ENCODE measurements at places on chromosomes 6 and 20.

GRCh38 chr6:27694547-27694874 is 217.7 kb downstream of the OR2B2 start:
- no peak for DNase-seq

DNA sequence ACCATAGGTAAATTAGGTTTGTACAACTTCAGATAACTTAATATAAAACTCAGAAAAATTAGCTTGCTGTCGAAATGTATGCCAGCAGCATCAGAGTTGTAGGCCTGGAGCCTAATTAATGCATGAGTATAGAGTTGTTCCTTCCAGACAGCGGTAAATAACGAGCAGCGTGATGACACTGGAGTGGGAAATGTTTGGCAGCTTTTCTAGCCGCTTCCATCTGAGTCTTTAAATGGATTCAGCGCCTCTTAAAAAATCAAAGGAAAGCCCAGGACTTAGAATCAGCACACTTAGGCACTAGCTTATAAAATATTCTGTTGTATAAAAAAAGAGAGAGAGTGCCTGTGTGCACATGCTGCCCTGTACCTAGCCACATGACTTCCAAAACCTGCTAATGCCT is 43.7 kb upstream of the SYNJ2 start:
- no peak for DNase-seq

DNA sequence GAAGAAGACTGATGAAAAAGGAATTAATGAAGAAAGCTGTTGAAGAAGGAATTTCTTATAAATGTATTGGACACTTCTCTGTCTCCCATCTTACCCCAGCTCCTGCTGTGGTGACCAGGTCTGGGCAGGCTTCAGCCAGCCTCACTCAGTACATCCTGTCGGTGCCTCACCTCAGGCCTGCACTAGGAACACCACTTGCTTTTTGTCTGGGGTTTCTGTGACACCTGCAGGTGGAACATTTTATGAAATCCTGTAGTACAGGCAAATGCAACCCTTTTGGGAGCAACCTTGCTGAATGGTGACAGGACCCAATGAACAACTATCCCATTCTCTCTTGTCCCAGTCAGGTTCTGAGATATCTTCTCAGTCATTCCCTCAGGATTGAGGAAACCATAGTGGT is 129.7 kb downstream of the PRDM13 start:
- DNase-seq: no peak

GRCh38 chr6:167446971-167447370 is 122.1 kb downstream of the TTLL2 start:
- no peak for DNase-seq

DNA sequence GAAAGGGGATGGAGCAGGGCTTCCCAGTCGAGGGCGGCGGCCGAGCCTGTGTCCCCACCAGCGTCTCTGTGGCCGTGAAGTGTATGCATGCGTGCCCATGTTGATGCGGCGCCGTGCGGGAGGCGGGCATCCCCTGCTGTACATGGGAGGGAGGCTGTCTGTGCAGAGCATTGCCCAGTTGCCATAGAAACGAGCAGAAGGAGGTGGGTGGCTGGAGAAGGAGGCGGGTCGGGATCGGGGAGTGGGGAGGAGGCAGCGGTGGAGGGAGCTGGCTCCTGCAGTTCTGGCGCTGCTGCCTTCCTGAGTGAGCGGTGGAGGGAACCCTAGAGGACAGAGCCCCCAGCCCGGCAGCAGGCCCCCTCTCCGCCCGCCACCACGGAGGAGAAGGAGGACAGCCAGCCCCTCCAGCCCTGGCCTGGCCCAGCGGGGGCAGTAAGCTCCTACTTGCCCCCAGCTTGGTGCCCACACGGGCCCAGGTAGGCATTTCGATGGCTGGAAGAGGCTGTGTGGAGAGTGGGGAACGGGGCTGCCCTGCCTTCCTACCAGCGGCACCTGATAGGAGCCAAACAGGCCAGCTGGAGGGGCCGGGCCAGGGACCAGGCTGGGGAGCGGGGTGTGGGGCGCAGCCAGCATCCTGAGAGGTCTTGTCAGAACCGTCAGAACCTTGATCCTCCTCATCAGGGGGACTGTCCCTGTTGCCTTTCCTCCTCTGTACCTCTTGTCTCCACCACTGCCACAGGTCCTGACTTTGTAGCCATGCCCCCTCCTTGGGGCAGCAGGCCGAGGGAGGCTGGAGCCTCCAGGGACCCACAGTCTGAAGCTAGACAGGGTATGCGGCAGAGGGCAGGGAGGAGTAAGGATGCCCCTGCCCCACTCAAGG is 41.3 kb downstream of the SPDEF start:
- DNase-seq: no peak

GRCh38 chr20:16477632-16478031 is 95.6 kb downstream of the KIF16B start:
- DNase-seq: no peak

GRCh38 chr6:23620911-23621401 is 505.1 kb upstream of the NRSN1 start:
- no peak for DNase-seq

DNA sequence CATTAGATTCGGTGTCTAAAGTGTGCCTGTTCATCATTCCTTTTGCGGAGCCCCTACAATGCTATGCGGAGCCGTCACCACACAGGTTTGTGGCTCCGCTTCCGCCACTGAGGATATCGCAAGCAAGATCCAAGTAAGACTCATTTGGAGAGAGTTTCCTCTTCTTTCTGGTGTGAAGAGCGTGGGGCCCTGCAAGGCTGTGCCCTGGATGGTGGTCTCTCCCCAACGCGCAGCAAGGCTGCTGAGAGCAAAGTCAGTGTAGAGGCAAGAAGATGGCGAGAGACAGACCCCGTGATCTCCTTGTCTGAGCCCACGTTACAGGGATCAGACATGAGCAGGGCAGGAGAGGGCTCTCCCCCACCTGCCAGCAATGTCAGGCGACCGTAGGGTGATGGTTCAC is 96.3 kb upstream of the AFDN start:
- no peak for DNase-seq

GRCh38 chr20:46590443-46590842 is 40.0 kb upstream of the OCSTAMP start:
- no peak for DNase-seq

GRCh38 chr6:32876603-32877002 is 22.6 kb downstream of the PSMB9 start:
- DNase-seq: no peak

DNA sequence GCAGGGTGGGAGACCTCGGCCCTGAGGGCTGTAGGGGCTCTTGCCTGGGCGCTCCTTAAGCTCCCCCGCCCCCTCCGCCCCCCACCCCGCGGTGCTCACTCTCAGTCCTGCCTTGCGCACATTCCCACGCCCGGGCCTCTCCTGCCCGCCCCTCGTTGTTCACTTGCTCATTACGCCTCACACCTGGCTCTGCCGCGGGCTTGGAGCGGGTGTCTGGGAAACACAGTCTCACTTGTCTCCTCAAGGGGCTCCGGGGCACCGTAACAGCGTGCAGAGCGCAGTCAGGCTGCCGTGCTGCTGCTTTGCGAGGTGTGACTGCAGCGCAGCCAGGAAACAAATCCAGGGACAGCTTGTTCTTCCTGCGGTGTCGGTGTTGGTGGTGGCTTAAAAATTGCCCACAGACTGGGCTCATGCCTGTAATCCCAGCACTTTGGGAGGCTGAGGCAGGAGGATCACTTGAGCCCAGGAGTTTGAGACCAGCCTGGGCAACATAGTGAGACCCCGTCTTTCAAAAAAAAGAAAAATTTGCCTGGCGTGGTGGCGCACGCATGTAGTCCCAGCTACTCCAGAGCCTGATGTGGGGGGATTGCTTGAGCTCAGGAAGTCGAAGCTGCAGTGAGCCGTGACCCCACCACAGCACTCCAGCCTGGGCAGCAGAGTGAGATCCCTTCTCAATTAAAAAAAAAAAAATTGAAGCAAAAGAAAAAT is 4.6 kb downstream of the NPBWR2 start:
- DNase-seq: peak; percentile 18

DNA sequence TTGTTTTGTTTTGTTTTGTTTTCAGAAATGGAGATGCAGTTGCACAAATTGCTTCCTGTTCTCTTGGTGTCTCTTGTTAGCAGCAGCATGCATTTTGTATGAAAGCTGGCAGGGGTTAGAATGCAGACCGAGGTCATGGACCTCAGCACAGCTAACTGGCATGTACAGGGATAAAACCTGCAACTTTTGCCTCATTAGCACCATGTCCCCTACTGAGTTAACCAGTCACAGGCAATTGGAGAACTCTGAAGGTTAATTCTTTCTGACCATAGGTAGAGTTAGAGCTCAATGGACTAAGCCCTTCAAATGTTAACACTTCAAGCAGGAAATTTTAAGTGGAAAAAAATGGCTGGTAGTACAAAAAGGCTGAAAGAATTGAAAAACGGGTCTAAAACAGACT is 377.1 kb downstream of the ADGRB3 start:
- no peak for DNase-seq

GRCh38 chr6:157226761-157227160 is 96.6 kb downstream of the TMEM242 start:
- DNase-seq: no peak

DNA sequence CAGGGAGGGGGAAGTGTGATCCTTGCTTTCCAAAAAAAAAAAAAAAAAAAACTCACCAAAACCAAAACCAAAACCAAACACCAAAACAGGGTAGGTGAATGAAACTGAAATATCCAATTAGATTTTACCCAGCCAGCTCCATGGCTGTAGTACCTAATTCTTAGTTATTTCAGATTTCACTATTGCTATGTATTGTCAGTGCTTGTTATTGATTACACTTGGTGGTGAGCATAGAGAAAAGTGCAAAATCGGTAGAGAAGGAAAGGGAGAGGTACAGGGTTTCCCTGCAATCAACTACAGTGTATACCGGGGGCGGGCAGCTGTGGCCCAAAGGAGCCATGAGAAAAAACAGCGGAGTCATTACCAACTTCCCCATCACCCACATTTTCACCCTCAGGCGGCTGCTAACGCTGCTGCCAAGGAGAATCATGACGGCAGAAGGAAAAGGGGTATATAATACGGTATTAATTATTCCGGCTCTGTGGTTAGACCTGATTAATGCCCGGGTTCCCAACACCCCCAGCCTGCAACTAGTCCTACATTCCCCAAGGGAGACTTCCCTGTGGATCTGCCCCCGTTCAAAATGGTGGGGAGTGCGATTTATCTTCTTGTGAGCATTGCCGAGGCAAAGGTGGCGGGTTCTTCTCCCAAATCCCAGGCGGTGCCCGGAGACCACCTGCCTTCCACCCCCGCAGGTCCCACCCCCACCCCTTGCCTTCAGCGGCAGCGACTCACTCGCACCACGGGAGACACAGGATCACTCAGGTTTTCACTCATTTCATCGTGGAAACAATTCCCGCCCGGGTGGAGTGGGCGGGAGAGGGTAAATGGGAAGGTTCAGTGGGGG is at the start of gene C6orf62:
Gene C6orf62, minus strand, starts transcription at position 30 of the 847 bp plus-strand sequence. CDS start 486 bp downstream, outside the sequence.
- DNase-seq: peak; percentile 30

- no peak for DNase-seq
Measured at GRCh38 chr6:44451803-44452695, 64.5 kb downstream of the CDC5L start.

DNA sequence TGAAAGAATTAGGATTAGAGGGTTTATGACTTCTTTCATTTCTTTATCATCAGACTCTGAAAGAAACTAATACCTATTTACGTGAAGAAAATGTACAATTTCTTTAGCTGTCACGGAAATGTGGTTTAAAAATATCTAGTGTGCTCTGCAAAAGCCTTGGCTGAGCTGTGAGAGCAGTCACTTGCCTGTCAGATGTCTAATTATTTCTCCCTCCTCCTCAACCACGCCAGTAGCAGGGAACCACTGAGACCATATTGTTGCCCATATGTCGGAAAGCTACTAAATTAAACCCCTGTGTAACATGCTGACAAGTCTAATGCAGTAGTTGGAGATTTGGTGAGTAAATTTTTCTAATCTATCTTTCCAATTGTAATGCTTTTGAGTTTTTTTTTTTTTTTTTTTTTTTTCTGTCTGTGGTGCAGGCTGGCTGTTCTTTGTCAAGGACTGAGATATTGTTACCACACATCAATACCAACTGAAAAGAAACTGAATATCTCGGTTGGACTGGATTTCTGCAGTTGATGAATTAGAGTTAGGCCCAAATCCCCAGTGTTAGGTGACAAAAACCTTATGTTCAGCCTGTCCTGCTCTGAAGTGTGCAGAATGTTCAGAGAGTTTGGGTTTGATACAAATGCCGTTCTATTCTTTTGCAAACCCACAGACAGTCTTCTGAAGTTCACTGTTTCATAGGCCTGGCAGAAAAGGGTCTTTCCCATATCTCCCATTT is 302.9 kb upstream of the SYNCRIP start:
- DNase-seq: no peak

DNA sequence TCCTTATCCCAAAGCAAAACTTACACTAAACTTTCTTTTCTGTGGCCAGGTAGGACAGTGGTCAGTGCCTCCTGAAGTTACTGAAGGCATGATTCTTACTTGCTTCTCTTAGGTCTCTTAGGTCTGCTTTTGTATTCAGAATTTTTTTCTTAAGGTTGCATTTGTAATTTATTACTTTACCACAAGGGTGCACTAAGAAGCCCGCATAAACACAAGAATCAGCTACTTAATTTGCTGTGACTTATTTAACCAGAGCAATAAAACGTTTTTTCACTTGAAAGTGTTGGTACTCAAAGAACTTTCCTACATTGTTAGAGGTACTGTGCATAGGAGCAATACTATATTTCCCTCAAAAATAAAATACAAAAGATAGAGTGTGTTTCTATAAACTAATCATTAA is 75.4 kb upstream of the LAMA2 start:
- DNase-seq: no peak

DNA sequence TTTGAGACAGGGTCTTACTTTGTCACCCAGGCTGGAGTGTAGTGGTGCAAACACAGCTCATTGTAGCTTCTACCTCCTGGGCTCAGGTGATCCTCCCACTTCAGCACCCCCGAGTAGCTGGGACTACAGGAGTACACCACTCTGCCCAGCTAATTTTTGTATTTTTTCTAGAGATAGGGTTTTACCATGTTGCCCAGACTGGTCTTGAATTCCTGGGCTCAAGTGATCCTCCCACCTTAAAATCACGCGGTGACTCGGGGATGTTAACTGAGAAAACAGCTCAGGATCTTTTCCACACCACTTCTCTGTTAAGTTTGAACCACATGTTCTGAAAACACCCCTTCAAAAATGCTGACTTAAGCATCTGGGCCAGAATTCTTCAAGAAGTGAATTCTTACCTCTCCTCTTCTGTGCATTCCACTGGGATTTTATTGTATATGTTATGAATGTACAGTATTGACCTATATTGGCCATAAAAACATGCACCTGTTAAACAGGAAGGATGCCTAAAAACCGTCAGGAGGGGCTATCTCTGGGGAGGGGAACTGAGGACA is 72.4 kb downstream of the SYTL3 start:
- no peak for DNase-seq

DNA sequence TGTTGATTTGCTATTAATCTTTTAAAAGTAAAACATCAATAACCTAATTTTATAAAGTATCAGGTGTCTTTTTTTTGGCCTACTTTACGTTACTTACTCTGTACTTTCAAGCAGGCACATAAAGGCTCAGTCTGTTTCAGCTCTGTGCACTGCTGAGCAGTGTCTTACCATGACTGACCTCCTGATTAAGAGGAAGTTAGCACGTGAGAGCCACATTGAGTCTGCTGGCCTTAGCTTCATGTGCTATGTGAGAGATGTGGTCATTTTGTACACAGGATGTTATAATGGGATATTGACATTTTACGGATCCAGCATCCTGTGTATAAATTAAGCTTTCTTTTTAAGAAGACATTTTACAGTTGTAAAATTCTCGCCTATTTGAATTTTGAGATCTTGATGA is 31.9 kb downstream of the ARID1B start:
- DNase-seq: no peak

- DNase-seq: no peak
Measured at GRCh38 chr6:1627827-1628560, 18.3 kb downstream of the FOXC1 start.
